ENCODE measurements at places on chromosomes 5 and 9.

DNA sequence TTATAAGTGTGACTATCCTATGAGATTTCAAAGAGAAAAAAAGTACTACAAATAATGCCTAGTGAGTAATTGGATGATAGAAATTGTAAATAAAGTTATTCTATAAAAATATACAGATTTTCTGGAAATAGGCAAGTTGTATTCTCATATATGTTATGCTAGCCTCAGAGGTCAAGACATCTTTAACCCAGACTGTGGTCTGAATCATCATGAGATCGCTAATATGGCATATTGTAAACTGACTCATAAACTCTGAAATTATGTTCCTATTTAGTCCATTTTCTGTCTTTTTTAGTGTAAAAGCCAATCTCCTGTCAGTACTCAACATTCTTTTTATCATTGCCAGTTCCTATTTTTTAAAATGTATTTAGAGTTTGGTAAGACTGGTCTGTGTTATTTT lies 14.2 kb downstream of the LOX start:
- DNase-seq = no peak

GRCh38 chr5:61050292-61050691 lies 105.3 kb downstream of the NDUFAF2 start:
- no peak for DNase-seq

DNA sequence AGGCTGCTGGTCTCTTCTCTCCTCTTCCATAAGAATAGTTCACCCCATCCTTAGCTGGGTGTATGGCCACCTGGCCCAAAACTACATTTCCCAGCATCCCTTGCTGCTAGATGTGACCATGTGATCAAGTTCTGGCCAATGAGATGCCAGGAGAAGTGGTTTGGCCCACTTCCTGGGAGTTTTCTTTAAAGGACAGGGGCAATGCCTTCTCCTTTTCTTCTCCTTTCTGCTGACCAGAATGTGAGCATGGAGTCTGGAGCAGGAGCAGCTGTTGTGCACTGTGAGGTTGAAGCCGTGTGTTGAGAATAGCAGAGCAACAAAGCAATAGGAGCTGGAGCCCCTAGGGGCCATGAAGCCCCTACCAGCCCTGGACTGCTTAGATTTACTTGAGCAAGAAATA lies 36.8 kb downstream of the C9orf50 start:
- DNase-seq = peak; percentile 89

DNA sequence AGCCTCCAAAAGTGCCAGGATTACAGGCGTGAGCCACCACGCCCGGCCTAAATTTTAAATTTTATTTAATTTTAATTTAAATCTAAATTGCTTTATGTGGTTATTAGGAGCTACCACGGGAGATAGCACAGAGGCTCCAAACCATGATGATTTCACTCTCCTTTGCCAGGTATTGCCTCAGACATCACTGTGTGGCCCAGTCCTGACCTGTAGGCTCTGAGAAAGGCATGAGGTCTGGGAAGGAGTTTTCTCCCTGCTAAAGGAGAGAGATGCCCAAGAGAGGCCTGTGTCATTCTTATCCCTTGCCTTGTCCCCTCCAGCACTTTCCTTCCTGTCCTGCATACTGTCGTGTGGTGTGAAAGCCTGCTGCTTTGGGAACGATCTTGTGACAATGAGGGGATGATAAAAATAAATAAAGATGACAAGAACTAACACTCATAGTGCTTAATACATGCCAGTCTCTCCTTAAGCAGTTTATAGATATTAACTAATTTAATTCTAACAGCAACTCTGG lies 37.0 kb upstream of the BASP1 start:
- no peak for DNase-seq

- DNase-seq = no peak
Measured at GRCh38 chr5:123000731-123001130, 35.8 kb downstream of the PPIC start.

- no peak for DNase-seq
Measured at GRCh38 chr5:110663525-110663924, 62.9 kb downstream of the TMEM232 start.

DNA sequence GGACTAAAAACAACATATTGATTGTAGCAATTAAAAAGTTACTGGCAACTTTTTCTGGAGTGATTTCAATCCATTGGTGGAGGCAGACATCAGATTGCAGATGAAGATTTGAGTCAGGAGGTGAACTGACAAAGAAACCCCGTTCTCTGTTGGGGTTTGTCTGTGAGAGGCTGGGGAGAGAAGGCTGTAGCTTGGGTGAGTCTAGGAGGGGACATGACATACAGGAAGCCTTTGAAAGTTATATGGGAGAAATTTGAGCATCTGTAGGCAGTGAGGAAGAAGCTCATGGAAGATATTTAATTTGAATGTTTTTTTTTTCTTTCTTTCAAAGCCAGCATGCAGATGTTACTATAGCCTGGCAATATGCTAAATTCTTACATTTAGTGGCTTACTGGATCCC lies 26.0 kb downstream of the KDM4C start:
- DNase-seq = no peak

GRCh38 chr5:35518104-35518503 lies 99.6 kb upstream of the SPEF2 start:
- no peak for DNase-seq
